ENCODE measurements at places on chromosomes 3 and 15. TPM values are rescaled to one million over a fixed set of nuclear protein-coding genes. Genes with fewer than 3 reads are reported as not detected.
A peak's percentile ranks its signal among the peaks of the same experiment; 100 is the strongest.

GRCh38 chr15:90064911-90065681 is 37.2 kb downstream of the IDH2 start:
- peak; percentile 78 for DNase-seq

DNA sequence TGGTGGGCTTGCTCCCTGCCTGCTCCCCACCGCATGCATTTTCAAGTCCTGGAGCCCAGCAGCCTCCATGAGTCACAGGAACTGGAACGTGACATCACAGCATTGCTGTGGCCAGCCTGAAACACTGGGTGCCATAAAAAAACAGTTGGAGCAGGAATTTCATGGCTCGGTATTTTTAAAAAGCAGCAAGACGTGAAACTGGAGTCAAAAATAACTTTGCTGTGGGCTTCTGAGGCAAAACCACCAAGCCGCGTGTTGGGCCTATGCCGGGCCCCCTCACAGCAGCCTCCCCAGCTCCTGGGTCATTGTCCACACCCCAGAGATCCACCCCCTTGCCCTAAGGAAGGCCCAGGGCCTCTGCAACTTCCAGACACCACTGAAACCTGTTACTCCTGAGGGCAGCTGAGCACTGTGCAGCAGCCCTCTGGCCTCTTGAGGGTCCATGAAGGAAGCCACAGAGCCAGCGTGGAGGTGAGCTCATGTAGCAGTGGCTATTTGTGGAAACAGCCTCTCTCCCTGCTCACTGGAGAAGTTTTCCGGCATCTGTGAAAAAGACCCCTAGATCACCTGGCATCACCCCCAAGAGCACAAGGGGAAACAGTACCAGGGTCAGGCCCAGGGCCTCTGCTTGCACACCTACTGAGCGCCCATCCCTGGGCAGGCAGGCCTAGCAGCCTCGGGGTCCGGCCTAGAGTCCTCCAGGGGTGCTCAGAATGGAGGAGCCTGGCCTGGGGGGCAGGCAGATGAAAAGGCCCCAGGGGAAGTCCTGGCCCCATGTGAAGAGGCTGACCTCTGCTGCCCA is 34.0 kb upstream of the DUSP7 start:
- DNase-seq, result peak; percentile 60

DNA sequence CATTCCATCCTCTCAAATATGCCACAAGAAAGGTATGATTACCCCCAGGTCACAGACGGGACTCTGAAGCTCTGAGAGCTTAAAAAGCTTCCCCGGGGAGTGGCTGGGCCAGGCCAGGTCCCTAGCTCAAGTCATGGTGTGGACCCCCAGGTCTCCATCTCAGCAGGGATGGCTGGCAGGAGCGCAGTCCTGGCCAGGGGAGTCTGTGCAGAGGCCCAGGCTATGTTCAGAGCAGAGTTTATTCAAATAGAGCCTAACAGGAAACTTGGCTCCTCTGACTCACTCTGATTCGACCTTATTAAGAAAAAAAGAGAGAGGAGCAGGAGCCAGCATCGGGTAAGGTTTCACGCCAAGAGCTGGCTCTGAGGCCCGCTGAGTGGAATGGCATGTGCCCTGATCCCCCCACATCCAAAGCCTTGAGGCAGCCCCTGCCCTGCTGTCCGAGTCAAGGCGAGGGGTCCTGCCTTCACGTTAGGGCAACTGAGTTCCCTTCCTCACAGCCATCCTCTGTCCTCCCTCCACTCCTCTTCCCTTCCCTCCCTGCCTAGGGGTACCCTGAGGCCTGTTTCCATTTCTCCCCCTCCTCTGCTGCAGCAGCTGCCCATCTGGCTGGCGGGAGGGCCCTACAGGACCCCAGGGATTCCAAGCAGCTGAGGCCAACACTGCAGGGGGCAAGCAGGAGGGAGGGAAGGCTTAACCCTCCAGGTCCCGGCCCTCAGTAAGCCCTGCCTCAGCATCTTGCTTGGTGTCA is 1.9 kb upstream of the LOXL1 start:
- DNase-seq, result peak; percentile 39

DNA sequence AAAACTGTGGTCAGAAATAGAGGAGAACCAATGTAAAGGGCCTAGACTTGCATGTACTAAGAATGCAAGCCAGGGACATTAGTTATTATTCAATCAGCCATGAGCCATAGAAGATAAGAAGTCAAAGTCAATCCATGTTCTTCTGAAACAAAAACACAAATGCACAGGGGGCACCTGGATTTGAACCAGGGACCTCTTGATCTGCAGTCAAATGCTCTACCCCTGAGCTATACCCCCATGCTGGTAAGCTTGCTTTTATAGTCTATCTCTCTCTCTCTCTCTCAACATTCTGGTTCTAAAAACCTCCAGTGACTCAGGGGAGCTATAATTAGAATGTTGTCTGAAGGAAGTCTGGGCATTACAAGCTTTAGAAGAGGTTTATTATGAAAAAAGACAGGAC is 85.6 kb upstream of the ACP3 start:
- no peak for DNase-seq

- peak; percentile 65 for DNase-seq
Observed at GRCh38 chr3:49906073-49906743, 2.5 kb upstream of the MST1R start.

- no peak for DNase-seq
Observed at GRCh38 chr15:68674975-68675374, 96.2 kb downstream of the CORO2B start.

GRCh38 chr3:184710870-184711492 is 883 bp downstream of the MAGEF1 start:
- DNase-seq, result no peak

DNA sequence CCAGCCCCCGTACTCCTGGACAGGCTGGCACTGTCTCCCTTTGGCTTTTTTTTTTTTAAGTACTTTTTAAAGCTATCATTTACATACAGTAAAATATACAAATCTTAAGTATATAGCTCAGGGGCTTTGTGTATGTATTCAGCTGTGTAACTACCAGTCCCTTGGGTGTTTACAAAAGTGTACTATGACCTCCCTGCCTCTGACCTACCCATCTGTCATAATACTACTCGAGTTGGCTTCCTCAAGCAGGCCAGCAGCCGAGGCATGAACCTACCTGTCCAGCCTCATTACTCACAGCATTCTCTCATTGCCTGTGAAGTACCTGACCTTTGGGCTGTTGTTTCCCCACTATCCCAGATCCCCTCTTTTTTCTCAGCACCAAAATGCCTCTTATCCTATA is 33.2 kb downstream of the ABHD2 start:
- no peak for DNase-seq

DNA sequence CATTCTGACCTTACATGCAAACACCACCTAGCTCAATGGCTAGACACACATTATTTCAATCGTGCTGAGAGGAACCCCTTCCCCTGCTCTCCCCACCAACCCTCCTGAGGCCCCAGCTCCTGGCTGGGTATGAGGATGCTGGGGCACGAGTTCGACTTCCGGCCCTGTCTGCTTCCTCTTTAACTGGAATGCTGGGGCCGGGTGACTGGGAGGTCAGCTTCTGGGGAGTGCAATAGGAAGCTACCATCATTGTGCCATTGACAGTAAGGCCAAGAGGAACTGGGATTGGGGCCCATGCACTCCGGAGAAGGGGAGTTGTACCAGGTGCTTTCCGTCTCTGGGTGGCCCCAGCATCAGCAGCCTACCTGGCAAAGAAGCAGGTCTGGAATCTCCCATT is 15.6 kb upstream of the TLE3 start:
- peak; percentile 54 for DNase-seq

- DNase-seq, result no peak
Observed at GRCh38 chr3:42447481-42447880, 37.1 kb upstream of the LYZL4 start.

The ATP2B2 gene
- 0.31 TPM for total RNA-seq

The MGLL gene
- total RNA-seq, result 95.4 TPM

The ACTRT3 gene
- total RNA-seq, result 1.6 TPM

The ZNF860 gene
- 0.29 TPM for total RNA-seq

Measured in left cardiac atrium (tissue), 4 donors.